ENCODE measurements at places on chromosomes 16 and 17. TPM values are rescaled to one million over a fixed set of nuclear protein-coding genes. Genes with fewer than 3 reads are reported as not detected.

The KCNJ12 gene
- 13.3 TPM for total RNA-seq

The HID1 gene
- total RNA-seq = 8.8 TPM

The ATAD5 gene
- 0.65 TPM for total RNA-seq

DNA sequence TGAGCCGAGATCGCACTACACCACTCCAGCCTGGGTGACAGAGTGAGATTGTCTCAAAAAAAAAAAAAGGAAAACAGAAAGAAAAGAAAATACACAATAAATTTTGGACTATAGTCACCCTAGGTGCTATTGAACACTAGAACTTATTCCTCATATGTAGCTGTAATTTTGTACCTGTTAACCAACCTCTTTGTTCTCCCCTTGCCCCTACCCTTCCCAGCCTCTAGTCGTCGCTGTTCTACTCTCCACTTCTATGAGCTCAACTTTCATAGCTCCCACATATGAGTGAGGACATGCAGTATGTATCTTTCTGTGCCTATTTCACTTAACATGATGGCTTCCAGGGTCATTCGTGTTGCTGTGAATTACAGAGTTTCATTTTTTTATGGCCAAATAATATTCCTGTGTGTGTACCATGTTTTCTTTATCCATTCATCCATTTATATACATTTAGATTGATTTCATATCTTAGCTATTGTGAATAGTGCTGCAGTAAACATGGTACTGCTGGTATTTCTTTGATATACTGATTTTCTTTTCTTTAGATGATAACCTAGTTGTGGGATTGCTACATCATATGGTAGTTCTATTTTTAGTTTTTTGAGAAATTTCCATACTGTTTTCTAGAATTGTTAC, 28.3 kb downstream of the VPS35L start:
- DNase-seq = no peak

- DNase-seq = no peak
These were observed 128.1 kb upstream of the HS3ST4 start for GRCh38 chr16:25563700-25564099.

- no peak for DNase-seq
These were observed 32.1 kb downstream of the TRIM25 start for GRCh38 chr17:56881685-56882295.

GRCh38 chr16:4404247-4404966, 12.0 kb downstream of the CORO7 start:
- no peak for DNase-seq

DNA sequence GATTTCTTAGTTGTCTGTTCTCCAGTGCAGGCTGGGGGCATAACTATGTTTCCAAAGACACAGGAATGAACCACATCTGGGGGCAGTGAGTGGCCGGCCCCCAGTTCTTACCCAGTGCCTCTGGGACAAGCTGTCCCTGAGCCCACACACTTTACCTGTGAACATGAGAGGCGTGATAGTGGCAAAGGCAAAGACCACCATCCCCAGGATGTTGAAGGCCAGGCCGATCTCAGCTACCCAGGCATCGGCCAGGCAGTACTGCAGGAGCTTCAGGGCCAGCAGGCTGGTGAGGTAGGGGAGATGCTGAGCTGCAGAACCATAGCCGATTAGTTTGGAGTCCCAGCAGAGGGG, 1.6 kb downstream of the SLC46A1 start:
- DNase-seq = no peak

DNA sequence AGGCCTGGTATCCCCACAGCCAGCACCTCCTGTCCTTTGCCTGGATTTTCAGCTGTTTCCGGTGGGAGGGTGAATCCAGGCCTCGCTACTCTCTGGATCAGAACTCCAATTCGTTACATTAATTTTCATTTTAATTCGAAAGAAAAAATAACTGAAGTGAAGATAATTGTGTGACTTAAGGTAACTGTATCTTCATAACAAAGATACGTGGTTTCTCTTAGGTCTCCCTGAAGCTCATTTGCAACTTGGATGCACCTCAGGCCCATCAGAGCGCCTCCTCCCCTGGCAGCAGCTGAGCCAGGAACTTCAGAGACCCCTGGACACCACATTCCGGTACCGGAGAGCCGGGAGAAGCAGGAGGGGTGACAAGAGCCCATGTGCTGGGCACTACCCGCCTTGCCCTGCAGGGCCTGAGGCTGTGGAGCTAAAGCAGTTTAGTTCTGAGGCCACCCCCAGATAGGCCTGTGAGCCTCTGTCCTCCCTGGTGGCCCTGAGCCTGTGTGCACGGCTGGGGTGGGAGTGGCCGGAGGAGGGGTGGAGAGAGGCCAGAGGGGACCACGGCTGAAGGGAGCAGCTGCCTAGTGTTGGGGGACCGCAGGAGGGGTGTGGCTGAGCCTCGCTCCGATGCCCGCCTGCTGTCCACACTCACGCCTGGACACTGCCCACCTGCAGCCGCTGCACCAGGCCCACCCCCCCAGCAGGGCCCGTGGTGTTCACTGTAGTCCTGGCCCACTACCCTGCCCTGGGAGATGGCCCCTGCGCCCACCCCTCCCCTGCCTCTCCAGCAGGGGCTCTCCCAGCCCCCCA, 11.4 kb upstream of the DUS1L start:
- no peak for DNase-seq

DNA sequence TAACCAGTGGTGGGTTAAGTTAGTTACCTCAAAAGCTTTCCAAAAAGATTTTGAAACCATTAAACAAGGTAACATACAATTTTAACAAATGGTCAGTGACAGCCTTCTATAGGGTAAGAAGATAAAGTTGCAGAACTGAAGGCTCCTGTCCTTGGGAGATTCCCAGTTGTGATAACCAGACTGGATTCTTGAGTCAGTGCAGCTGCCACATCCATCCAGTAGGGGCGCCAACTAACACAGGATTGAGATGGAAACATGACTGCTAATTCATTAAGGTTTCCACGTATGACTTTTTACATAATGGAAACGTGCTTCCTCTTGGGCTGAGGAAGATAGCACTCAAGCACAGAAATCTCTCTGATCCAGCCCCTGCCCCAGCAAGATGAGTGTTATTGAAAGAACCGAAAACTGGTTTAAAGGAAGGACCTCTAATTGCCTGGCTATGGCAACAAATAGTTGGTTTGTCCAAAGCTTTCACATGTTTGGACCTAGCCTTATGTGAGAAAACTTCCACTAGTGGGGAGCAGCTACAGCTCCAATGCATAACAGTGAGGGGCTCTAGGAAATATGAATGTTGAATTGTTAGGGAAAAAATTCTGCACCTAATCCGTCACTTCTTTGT, 269.8 kb upstream of the MYOCD start:
- DNase-seq = no peak

GRCh38 chr17:51362811-51363585, 102.7 kb downstream of the UTP18 start:
- no peak for DNase-seq

- DNase-seq = no peak
These were observed 19.4 kb upstream of the SSTR5 start for GRCh38 chr16:1053121-1053521.

GRCh38 chr16:51648526-51648925, 497.5 kb upstream of the SALL1 start:
- DNase-seq = no peak

- DNase-seq = no peak
These were observed 118.3 kb downstream of the SMG6 start for GRCh38 chr17:2184993-2185931.

GRCh38 chr16:56198755-56199114, 7.4 kb downstream of the GNAO1 start:
- DNase-seq = no peak

DNA sequence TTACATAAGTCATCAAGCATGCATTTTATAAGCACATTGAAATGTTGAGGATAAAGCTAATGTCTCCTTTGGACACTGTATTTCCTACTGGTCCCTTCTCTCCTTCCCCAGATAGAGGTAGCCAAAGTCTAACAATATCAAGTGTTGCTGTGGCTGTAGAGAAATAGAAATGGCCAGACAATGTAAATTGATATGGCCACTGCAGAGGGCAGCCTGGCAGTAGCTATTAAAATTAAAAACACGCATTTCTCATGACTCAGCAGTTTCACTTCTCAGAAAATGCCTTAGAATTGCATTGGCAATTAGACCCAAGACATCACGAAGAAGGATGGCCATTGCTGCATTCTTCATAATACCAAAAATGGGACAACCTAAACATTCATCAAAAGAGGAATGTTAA, 46.8 kb upstream of the MRTFB start:
- DNase-seq = no peak

- DNase-seq = no peak
These were observed 12.7 kb downstream of the HEATR9 start for GRCh38 chr17:35855965-35856364.

DNA sequence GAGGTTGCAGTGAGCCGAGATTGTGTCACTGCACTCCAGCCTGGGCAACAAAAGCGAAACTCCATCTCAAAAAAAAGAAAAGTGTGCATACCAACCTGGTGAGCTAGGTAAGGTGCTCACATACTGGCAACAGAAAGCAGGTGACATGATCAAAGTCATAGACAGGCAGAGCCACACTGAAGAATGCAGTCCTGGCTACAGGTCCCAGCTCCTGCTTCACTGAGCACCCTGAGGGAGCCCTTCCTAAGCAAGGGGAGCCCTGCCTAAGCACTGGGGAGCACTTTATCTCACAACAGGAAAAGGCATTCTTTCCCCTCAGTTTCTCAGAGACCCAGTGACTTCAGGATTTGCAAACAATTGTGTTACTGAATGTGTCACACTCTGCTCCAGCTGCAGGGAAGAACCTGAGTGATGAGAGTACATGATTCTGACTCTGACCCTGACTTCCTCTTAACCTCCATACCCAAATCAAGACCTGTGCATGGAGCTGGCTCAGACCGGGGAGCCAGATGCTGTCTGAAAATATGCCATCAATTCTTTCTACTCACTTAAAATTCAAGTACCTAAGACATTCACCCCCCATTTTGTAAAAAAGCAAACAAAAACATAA, 40.5 kb downstream of the ANKRD11 start:
- no peak for DNase-seq

DNA sequence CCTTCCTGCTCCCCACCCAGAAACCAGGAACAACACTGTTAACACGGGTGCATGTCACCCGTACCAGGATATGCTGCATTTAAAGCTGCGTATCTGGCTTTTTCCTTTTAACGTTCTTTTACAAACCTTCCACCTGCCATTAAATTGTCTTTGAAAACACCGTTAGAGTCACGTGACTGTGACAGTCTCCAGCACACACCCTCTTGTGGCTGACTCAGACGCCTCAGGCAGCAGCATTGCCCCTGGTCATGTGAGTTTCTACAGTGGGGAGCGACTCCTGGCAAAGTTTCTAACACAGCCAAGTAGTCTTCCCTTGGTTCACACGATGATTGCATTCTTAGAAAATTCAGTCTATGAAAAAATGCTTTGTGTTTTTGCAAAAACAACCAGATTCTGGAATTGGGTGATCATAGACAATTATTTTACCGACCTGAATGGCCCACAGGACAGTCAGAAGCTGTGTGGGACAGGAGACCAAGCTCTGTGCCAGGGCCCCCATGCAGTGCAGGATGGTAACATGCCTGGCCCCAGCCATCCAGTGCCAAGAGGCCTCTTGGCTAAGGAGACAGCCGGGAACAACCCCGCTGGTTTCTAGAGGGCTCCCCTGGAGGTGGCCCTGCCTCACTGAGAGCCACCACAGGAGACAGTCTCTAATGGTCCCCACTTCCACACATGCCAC, 199.1 kb downstream of the KATNIP start:
- peak; percentile 66 for DNase-seq

- DNase-seq = no peak
These were observed 33.0 kb downstream of the NTN1 start for GRCh38 chr17:9054126-9054975.

GRCh38 chr17:39576187-39576586, 31.5 kb downstream of the NEUROD2 start:
- DNase-seq = no peak

DNA sequence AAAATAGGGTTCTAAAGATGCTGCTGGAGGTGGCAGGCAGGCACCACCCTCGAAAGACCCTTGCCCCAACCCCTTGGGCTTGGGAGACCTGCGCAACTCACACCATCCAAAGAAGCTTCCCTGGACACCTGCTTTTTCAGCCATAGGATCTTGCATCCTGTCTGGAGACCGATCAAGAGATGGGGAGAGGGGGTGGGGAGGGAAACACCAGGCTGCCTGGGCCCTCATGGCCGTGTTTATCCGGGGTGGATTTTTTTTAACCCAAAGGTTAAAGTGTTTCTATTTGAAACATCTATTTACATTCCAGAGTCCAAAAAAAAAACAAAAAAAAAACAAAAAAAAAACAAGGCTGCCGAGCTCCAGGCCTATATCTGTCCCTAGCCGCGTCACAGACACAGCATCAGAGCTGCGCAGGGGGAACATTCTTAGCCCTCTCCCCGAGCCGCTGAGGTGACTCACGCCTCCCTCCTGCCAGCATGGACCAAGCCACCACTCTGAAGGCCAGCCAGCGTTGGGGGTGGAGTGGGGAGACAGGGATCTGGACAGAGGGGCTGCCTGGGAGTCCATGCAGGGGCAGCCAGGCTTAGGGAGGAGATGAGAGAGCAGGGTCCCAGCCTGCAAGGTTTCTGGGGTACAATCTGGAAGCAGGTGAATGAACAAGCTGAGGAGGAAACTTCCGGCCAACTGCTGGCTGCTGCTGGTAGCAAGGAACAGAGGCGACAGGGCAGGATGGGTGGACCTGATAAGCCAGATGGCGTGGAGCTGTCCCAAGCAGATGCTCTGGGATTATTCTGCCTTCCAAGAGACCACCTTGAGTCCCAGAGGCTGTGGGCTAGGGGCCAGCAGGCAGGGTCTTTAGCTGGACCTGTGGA, 14.8 kb downstream of the HDAC5 start:
- DNase-seq = peak; percentile 92

DNA sequence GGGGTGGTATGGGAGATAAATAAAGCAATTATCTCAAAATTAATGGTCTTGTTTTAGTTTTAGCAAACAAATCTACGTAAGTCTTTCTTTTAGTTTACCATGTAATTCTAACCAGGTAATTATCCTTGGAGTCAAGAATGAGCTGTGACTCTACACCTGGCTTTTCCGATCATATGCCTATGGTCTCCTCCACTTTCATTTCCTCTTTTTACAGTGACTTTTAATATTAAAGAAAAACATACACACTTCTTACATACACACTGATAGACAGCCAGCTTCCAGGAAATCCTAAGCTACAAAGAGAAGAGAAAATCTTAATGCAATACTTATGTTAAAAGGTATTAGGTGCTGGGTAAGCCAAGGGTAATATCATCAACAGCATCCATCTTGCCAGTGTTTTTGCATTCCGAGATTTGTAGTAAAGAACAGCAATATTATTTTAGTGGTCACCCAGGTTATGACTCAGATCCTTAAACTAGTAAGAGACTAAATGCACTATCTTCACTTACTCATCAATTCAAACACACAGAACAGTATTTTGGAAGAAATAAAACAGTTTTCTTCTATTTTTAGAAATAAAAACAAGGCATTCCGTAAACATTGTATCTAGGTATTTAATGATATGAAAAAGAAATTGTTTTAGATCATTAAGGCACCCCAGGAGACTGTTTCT, 4.4 kb upstream of the IRX5 start:
- DNase-seq = no peak

Data from right cardiac atrium (tissue), 5 donors.